Skin of body (tissue), 3 donors: ENCODE measurements at places on chromosomes 6 and 20.

DNA sequence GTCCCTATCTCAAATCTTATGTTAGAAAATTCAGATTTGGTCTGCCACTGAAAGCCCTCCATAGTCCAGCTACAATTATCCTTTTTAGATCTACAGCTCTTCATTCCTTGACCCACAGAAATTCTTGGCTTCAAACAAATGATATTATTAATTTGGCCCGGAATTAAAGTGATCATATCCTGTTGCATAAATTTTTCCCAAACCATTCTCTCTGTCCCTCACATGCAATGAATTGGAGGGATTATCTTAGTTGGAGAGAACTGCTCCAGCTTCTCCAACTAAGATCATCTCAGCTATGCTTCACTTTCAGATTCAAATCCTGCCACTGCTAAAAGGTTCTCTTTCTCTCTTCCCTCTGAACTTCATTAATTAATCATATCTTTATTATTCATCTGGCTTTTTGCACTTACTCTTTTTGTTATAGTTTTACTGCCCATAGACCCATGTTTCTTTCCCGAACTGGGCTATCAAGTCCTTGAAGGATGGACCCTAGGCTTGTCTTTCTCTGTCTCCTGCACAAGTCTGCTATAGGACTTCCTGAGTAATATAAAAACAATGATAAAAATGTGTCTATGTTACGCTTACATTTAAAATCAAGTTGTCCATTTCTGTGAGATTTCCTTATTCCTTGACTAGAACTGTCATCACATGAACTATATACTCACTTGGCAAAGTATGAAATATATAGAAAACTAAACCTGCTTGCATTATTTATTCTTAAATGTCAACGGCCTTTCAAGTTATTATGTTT lies 493.9 kb upstream of the MARCKS start:
- DNase-seq: no peak

- no peak for DNase-seq
These were observed 968.4 kb upstream of the SLC35B3 start for GRCh38 chr6:9403736-9404135.

GRCh38 chr6:138559143-138559542 lies 59.8 kb upstream of the NHSL1 start:
- DNase-seq: no peak

DNA sequence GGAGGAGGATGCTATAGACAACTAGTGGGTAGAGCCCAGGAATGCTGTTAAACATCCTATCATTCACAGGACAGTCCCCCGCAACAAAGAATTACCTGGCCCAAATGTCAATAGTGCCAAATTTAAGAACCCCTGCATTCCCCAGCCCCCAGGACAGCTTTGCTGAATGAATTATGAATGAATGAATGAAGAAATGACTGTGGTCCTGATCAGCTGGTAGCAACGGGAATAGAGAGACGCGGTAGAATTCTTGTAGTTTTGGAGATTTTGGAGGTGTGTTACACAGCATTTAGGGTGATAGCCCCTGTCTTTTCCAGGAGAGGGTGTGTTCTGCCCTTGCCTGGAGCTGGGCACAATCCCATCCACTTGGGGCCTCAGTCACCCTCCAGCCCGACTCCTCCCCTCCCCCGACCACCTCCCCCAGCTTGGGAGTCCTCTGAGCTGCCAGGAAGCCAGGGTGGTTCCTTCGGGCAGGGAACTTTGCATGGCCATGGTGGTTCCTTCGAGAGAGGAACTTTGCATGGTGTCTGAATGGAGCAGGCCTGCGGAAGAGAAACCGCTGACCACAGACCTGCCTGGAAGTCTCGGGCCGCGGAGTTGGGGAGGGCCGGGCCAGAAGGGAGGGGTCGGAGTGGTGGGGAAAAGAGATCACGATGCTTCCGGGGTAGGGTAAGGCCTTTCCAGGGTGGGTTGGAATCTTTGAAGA lies 1.0 kb upstream of the HCK start:
- DNase-seq: no peak

GRCh38 chr6:135499441-135500340 lies 2.2 kb upstream of the AHI1 start:
- DNase-seq: no peak

DNA sequence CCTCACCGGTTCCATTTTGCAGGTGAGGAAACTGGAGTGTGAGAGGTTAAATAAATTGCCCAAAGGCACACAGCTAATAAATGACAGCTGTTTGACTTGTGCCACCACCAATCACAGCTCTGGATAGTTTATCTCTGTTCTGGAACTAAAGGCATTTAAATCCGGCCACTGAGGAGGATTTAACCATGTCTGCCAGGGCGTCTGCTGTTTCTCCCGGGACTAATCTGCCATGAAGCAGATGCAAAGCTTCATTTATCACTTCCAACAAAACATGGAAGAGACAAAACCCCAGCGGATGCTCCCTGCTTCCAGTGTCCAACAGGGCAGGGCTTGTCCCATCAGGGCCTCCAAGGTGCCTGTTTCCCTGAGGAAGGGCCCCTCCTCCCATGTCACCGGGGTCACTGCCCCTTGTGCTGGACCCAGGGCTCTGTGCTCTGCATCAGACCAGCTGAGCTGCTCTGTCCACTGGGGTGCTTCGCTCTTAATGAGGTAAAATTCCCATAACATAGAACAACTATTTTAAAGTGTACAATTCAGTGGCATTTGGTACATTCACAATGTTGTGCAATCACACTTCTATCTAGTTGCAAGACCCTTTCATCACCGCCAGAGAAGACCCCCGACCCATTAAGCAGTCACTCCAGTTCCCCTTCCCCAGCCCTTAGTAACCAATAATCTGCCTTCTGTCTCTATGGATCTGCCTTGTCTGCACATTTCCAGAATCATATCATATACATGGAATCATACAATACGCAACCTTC lies 244.3 kb downstream of the PTPRT start:
- no peak for DNase-seq

DNA sequence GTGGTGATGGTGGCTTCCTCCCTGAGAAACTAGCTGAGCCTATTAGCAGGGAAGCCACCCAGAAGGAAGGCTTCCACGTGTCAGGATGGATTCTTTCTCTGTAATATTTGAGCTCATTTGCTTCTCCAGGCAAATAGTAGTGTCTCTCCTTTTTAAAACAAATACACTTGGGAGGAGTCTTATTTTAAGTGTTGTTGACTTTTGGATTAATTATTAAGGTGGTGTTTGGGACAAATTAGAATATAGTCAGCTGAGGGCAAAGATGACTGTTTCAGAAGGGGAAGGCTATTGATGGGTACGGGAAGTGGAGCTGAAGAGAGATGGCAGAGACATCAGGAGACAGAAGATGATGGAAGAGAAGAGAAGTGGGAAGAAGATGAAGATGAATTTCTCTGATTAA lies 119.8 kb upstream of the PHACTR1 start:
- DNase-seq: no peak
